Stimulated activated CD8-positive, alpha-beta memory T cell treated with anti-CD3 and anti-CD28 coated beads, Interleukin-7, amount 100 ng/mL, for 1 hour (primary cell): ENCODE measurements at places on chromosomes 1 and 21.
A peak's percentile ranks its signal among the peaks of the same experiment; 100 is the strongest.

- DNase-seq = no peak
Observed at GRCh38 chr1:185170291-185170848, 13.4 kb downstream of the SWT1 start.

DNA sequence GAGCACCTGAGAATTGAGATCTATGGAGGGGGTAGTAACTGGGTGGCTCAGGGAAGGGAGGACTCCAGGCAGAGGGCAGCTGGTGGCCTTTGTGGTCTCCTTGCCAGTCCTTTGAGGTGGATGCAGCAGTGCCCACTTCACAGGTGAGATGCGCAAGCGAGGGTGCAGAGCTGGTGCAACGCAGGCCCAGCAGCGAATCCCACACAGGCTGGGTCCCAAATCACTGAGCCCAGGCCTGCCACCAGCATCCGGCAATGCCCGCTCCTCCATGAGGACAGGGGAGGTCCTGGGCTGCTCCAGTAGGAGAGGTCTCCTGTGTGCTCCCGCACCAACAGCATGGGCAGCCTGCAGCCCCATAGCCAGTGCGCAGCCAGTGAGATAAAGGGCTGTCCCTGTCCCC is 318.0 kb downstream of the PCP4 start:
- no peak for DNase-seq

DNA sequence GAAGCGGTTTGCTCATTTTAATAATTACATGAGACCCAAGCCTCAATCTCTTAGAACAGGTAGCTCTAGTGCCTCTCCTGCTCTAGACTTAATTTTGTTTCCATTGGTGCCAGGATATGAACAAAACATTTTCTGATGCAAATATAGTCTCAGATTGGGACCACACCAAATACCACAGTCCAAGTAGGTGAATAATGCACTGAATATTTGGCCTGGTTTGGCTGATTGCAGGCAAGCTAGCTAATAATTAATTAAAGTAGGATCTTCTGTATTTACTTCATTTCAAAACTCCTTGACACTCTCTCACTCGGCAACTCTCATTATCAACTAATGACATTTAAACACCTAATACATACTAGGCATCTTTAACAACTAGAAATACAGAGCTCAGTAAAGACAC is 219.6 kb downstream of the LTN1 start:
- no peak for DNase-seq

GRCh38 chr1:170790651-170791071 is 126.7 kb downstream of the PRRX1 start:
- DNase-seq = no peak

DNA sequence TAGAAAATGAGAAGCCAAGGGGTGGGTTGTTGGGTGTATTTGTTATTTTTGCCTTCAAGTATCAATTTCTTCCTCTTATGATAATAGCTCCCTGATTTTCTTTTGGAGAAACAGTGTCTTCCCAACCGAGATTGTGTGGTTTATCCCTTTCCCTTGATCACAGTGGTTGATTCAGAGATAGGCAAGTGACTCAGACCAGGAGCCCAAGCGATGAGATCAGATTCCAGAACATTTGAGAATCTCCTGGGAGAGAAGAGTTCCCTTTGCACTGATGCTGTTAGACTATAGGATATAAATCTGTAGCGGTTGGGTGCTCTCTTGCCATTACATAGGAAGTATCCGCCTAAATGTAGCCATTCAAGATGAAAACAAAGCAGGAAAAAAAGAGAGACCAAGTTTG is 90.1 kb upstream of the WDR26 start:
- DNase-seq = no peak

GRCh38 chr1:22776035-22776613 is 65.5 kb downstream of the EPHB2 start:
- DNase-seq = no peak

DNA sequence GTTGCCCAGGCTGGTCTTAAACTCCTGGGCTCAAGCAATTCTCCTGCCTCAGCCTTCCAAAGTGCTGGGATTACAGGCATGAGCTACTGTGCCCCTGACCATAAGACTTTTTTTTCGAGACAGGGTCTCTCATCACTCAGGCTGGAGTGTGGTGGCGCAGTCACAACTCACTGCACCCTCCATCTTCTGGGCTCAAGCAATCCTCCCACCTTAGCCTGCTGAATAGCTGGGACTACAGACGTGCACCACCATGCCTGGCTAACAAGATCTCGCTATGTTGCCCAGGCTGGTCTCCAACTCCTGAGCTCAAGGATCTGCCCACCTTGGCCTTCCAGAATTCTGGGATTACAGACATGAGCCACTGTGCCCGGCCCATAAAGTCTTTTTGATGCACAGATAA is 1.9 kb downstream of the C1orf56 start:
- no peak for DNase-seq

DNA sequence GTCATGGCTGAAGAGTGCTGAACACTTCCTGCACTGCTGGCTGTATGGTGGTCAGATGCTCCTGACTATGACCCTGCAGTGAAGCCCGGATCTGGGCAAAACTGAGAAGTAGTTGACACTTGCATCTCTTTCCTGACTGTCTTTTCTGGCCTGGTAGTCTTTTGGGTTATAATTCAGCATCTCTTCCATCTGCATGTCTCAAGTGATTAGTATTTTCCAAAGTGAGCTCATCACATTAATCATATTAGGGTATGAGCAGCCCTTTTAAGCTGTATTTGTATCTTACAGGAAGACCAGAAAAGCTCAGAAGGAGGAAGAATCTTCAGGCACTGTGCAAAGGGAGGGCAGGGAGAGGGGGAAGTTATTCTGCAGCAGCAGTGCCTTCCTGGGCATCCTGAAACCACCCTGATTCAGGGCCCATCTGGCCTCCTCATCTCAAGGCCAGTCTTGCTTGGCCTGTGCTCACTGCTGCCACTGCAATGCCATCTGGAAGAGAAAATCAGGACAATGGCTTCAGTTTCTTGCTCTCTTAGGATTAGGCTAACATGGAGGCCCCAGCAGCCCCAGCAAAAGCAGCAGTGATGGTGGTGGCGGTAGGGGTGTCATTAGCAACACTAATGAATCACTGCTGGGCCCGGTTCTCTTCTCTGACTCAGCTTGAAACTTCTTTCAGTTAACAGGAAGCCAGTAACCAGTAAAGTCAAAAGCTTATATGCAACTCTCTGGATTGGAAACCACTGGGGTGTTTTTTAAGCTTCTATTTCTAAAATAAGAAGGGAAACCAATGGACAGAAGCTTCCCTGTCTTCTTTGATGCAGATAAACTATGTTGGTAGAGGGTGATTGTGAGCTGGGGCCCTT is 63.3 kb upstream of the WDR26 start:
- peak; percentile 4 for DNase-seq

DNA sequence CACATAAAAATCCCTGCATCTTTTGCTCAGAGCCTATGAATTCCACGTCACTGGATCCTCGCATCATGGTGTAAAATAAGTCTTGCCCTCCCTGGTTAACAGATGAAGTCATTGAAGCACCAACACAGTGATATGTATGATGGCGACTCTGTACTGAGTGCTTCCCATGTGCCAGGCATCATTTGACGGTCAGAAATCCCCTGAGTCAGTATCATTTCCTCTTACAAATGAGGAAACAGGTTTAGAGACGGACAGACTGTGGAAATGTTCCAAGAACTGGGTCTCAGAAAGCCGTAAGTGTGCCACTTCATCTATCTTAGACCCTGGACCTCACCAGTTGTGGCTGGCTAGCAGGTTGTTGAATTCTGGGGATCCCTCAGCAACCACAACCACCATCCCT is 5.1 kb upstream of the OLFML2B start:
- DNase-seq = no peak

GRCh38 chr1:231699784-231700183 is 73.2 kb downstream of the DISC1 start:
- no peak for DNase-seq

- DNase-seq = no peak
Observed at GRCh38 chr1:21616372-21616771, 52.8 kb downstream of the RAP1GAP start.

GRCh38 chr1:4894566-4894965 is 240.2 kb downstream of the AJAP1 start:
- no peak for DNase-seq

DNA sequence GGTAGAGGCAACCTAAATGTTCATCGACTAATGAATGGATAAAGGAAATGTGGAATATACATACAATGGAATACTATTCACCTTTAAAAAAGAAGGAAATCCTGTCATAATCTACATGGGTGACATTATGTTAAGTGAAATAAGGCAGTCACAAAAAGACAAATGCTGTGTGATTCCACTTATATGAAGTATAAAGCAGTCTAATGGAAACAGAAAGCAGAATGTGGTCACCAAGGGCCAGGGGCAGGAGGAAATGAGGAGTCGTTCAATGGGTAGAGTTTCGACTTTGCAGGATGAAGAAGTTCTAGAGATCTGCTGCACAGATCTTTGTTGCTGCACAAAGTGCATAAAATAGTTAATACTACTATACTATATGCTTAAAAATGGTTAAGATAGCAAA is 7.8 kb downstream of the DIPK1A start:
- no peak for DNase-seq

DNA sequence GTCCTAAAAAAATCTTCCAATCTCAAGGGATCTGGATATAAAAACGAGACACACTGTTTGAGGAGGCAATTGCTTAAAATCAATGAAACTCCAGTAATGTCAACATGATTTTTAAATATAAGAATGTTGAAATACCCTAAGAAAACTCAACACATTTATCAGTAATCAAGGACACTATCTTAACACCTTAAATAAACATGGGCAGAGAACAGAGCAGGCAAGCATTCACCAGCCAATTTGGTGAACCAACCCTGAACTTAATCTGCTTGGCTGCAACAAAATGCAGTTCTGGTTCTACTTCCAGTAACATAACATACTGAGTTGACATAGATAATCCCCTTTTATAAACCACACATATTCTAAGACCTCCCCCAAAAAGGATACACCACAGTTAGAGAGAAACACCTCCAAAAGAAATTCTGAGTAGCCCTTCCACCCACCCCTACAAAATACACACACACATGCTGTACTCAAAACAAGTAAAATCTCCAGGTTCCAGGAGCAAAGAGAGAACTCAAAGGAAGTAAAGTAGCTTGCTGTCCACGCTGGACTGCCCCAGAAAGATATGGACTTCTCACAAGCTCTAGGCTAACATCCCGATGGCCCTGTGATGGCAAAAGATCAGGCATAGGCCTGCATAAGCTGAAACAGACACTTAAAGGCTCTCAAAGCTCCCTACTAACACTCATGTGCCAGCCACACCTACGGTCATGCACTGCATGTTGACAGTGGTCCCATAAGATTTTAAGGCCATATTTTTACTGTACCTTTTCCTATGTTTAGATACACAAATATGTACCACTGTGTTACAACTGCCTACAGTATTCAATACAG is 30.5 kb downstream of the TP53BP2 start:
- DNase-seq = no peak

DNA sequence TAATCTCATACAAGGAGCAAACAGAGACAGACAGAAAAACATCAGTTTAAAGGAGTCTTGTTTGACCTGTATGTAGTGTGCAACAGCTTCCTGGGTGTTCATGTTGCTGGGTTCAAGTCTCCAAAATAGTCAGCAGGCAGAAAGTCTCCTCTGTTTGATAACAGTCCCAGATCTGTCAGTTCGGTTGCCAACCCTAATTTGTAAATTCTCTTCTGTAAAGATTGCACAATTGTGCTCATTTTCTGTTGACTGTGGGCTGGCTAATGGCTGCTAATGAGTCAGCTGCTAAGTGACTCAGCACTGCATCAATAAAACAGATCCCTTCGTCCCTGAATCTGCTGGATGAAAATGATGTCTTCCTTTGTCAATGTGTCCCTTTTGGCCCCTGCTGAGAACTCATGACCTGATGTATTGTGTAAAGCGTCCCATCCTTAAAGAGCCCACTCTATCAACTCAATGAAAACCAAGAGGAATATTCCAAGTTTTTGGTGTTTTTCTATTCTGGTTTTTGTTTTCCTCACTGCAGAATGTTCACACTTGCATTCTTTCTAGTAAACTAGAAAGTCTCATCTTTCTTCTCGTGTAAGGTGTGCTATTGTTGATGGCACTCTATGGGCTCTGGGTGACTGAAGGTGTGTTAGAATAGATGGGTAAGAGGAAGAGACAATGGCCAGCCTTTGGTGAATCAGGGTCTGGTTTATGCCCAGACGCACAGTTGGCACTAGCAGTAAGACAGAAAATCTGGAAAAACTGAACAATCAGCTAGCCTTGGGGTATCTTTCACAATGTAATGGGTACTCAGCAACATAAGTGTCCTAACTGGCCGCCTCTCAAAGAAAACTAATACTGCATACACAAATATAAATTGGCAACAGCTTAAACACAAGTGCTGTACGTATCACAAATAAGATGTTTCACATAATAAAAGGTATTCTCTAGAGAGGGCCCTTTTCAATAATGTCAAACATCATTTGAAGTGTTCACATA is 75.1 kb upstream of the SIPA1L2 start:
- no peak for DNase-seq

GRCh38 chr1:21294266-21294989 is 4.2 kb upstream of the ECE1 start:
- DNase-seq = peak; percentile 63

- DNase-seq = no peak
Observed at GRCh38 chr1:181518152-181518551, 34.8 kb downstream of the CACNA1E start.
